ENCODE measurements at places on chromosomes 5 and 9.

GRCh38 chr5:69364414-69364813 lies 4.9 kb downstream of the AK6 start:
- no peak for DNase-seq

GRCh38 chr5:17157294-17157693 lies 60.1 kb upstream of the BASP1 start:
- no peak for DNase-seq

- no peak for DNase-seq
Measured at GRCh38 chr9:116274293-116274692, 120.7 kb downstream of the PAPPA start.

GRCh38 chr9:126860757-126861466 lies 473 bp downstream of the ZBTB34 start:
- no peak for DNase-seq

- DNase-seq: no peak
Measured at GRCh38 chr9:28155671-28156070, 582.4 kb upstream of the C9orf72 start.

DNA sequence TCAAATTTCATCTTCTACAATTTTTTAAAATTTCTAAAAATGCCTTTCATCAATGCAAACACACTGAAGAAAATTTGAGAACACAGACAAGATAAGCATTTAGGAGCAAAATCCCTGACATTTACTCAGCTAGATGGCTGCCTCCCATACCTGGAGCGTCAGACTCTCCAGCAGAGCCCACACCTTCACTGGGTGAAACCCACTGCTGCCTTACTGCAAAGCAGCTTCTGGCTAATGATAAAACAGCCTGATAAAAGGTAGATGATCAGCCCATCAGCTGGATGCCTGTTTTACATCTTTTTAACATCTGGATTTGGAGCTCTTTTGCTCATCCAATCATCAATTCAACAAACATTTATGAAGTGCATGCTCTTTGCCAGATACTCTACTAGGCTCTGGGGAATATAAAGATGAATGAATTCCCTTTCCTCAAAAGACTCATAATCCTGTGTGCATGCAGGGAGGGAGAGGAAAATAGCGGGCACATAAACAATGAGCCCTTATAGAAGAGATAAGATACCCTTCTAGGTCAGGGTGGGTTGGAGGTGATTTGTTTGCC lies 271.2 kb downstream of the SAXO1 start:
- DNase-seq: no peak

GRCh38 chr9:85008215-85008614 lies 338.7 kb downstream of the NTRK2 start:
- DNase-seq: no peak

GRCh38 chr5:154811653-154812465 lies 38.5 kb downstream of the FAXDC2 start:
- peak; percentile 34 for DNase-seq

GRCh38 chr5:137890845-137891244 lies 1.6 kb downstream of the PKD2L2 start:
- no peak for DNase-seq

GRCh38 chr5:137470111-137470920 lies 28.8 kb downstream of the SPOCK1 start:
- DNase-seq: no peak

GRCh38 chr5:128870923-128871322 lies 94.4 kb upstream of the SLC27A6 start:
- no peak for DNase-seq

- no peak for DNase-seq
Measured at GRCh38 chr9:24011009-24011717, 185.1 kb upstream of the ELAVL2 start.
